Activated T-cell treated with anti-CD3 and anti-CD28 coated beads for 48 hours (primary cell): ENCODE measurements at places on chromosomes 11 and 22.

DNA sequence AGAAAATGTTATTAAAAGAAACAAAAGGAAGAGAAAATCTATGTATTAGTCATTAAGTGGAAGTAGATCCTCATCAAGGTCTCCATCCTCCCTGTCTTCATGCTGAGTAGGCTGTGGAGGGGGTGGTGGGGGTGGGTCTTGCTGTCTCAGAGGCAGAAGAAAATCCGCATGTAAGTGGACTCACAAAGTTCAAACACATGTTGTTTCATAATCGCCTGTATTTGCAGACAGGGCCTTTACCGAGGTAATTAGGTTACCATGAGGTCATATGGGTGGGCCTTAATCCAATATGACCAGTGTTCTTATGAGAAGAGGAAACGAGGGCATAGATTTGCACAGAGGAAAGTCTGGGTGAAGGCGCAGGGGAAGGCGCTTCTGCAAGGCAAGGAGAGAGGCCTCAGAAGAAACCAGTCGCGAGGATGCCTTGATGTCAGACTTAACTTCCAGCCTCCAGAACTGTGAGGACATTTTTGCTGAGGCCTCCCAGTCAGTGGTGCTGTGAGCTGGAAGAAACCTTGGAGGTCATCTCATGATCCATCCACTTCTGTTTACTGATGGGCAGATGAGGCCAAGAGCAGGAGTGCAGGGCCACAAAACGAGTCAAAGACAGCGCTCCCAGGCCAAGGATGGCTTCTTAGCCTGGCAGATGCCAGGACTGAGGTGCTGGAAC is 49.3 kb upstream of the THY1 start:
- DNase-seq = no peak

- no peak for DNase-seq
Measured at GRCh38 chr11:69638941-69639681, 1.8 kb upstream of the CCND1 start.

- peak; percentile 60 for DNase-seq
Measured at GRCh38 chr11:96235751-96236150, 107.2 kb downstream of the MAML2 start.

DNA sequence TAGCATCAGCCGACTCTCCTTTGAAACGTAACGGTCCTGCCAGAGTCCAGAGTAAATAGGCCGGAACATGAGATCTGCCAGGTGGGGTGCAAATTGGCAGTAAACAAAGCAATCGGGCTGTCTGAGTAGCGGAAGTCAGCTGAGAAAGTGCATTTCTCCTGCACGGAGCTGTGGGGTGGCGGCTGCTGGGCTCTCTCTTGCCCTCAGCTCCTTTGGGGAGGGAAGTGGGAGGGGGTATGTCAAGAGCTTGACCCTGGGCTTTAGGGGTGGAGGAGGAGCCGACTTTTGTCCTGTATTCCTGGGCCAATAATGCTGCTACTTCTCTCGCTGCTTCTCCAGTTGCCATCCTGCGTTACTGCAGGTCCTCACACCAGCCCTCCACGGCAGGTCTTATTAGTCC is 11.6 kb downstream of the GRIK4 start:
- DNase-seq = no peak

- no peak for DNase-seq
Measured at GRCh38 chr11:132646890-132647289, 885.4 kb downstream of the OPCML start.

- no peak for DNase-seq
Measured at GRCh38 chr22:27772984-27773498, 28.5 kb downstream of the MN1 start.

- no peak for DNase-seq
Measured at GRCh38 chr11:100247704-100248103, 439.4 kb upstream of the ARHGAP42 start.

DNA sequence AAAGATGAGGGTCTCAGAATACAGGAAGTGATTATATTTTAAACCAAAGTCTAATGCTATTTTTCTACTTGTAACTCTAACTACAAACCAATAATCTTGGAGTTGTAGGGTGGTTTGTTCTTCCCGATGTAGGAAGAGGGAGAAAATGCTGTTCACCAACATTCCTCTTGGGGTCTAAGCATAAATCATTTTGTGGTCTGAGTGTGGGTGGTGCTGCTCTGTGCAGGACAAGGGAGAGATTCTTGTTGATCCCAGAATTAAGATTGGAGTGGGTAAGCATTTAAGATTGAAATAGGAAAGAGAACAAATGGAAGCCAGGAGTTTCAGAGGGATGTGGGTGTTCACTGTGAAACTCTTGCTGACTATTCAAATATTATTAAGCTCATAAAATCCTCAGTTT is 38.6 kb upstream of the MMP13 start:
- DNase-seq = no peak

DNA sequence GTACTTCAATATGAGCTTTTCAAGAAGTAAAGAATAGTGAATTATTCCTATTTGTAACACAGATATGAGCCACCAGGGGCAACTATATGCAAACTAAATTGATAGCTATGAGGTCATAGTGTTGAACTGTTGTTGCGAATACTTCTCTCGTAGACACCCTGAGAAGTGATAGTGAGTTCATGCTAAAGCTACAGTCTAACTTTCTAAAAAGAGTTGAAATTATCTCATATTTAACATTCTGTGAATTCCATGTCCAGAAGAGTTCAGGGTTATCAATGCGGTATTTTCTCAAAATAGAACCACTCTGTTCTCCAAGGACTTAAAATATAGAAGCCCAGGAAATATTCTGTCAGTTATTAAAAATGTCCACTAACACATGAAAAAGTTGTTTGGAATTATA is 185.4 kb downstream of the AASDHPPT start:
- no peak for DNase-seq

DNA sequence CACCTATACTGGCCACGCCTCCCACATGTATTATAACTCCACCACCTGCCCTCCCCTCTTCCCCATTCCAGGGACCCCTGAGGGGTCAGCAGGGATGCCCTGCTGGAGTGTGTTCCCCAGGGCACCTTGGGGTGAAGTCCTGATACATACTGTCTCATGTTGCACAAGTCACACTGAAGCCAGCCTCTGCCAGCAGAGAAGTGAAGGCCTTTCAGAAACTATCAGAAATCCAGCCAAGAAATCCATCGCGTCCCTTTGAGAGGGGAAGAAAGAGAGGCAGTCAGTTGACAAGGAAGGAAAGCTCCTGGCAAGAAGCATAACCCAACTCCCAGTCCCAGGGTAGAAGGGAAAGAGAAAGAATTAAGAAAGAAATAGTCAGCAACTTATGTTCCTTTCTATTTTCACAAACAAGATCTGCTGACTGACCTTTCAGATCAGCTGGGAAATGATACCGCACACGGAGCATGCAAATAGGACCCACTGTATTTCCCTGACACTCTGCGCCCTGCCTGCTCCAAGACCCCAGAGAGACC is 45.2 kb downstream of the SC5D start:
- DNase-seq = no peak

DNA sequence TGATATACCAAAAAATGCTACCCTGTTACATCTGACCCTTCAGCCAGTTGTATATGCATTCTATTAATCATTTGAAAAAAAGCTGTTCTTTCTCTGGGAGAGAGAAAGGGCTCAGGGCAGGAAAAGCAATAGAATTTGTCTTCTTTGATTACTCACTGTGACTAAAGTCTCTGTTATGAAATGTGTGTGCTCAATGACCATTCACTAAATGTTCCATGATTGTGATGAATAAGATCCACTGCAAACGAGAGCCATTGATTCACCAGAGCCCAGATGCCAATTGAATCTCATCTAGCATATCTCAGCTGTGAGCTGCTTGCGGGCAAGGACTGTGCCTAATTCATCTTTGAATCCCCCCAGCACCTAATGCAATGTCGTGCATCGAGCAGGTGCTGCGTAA is 184.3 kb downstream of the OPCML start:
- no peak for DNase-seq

DNA sequence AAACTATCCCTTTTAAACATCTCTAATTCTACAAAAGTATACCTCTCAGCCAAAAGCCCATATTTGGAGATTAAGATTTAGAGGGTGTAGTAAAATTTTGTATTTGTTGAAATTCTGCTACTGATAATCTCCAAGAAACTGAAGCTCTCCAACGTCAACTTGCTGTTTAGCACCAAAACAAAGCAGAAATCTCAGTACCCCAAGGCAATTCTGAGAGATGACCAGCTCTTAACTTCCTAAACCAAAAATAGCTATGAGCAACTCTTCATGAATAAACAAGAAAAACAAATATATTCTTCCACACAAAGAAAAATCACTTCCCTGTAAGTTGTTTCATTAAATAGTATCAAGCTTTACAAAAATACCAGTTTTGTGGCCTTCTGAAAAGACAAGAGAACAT is 13.3 kb downstream of the RRAS2 start:
- no peak for DNase-seq

DNA sequence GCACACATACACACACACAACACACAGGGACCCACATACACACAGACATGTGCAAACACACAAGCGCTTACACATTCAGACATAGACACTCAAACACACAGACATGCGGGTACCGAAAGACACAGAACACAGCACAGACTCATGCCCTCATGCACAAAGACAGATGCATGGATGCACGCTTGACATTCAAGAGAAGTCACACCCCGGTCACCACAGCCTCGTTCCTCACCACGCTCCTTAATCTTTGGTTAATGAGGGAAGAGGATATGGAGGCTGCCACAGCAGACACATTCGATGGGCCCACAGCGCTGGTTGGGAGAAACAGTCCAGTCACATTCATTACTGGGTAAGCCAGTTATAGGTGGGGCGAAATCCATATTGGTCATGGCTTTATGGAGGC is 51.9 kb upstream of the EIF3D start:
- DNase-seq = no peak

GRCh38 chr22:42282943-42283277 is 12.5 kb upstream of the TCF20 start:
- no peak for DNase-seq

DNA sequence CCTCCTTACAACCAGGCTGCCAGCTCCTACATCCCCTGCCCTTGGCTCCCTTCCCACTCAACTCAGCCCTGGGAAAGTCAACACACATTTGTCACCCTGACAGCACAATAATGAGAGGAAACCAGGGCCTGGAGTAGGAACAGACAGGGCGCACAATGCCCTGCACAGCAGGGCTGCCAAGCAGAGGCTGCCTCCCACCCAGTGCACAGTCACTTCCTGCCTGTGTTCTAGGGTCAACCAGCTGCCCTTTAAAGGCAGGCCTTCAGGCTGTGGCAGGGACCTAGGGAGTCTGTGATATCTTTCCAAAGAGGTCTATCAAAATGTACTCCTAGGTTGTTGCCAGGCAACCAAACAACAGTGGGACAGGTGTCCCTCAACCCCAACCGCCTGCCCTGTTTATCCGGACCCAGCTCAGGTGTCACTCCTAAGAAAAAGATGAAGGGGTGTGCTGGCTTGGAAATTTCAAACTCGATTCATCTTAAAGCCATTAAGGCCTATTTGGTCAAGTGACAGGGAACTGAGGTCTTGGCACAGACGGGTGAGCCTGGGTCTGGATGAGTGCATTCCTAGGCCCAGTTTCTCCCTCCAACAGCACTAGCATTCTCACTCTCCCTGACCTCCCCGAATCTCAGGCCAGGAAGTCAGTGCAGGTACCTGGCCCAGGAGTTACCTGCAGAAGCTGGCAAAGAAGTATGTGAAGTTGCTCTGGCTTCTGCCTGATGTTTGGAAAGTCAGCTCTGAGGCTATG is 110.3 kb upstream of the PITPNB start:
- no peak for DNase-seq

DNA sequence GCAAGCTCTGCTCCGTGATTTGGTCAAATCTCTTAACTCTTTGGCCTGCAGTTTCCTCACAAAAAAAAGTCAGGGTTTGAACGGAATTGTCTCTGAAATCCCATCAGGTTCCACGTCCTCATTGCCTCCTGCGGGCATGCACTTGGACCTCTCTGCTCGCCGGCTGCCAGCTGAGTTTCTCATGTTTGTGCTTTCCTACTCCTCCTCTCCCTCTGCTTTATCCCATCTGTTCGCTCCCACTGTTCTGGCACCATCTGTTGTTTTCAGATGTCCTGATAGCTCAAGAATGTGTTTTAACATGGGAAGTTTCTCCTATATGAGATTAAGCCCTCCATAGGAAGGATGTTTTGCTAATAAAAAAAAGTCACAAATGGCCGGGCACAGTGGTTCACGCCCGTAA is 49.4 kb upstream of the ARHGAP42 start:
- no peak for DNase-seq

- no peak for DNase-seq
Measured at GRCh38 chr11:110445437-110445836, 15.7 kb downstream of the FDX1 start.

- no peak for DNase-seq
Measured at GRCh38 chr11:15641271-15642045, 526.7 kb downstream of the INSC start.

GRCh38 chr11:68650801-68651200 is 33.5 kb upstream of the GAL start:
- no peak for DNase-seq

DNA sequence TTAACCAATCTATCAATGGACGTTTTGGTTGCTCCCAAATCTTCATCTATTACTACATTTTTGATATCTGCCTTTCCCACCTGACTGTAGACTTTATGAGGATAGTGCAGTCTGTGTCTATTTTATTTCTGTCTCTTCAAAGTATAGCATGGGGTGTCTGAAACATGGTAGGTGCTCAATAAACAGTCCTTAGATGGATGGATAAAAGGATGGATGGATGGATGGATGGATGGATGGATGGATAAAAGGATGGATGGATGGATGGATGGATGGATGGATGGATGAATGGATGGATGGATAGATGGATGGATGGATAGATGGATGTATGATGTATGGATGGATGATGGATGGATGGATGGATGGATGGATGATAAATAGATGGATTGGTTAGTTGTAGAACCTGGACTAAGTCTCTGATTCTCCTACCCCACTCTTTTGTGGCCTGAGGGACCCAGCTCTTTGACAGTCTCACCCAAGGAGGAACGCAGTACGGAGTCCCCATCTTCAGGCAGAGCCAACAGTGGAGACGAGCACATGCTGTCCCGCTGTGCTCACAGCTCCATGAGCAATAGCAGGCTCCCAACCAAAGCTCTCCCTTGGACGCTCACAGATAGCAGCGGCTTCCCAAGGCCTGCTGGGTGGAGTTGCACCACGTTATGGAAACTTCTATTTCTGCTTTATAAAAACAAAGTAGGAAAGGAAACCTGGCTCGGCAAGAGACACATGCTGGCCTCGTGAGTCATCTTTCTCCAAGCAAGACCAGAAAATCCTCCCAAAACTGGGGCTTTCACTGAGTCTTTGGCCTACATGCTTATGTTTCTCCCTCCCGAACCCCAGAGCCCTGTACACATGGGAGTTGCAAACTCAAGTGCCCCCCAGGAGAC is 448.0 kb downstream of the MIAT start:
- DNase-seq = no peak

- DNase-seq = no peak
Measured at GRCh38 chr22:35663371-35663770, 15.1 kb downstream of the APOL6 start.

- no peak for DNase-seq
Measured at GRCh38 chr22:49571326-49571725, 256.3 kb downstream of the BRD1 start.

- DNase-seq = no peak
Measured at GRCh38 chr11:111456859-111457730, 55.1 kb downstream of the BTG4 start.

- no peak for DNase-seq
Measured at GRCh38 chr11:128695539-128696221, 1.8 kb downstream of the FLI1 start.

- no peak for DNase-seq
Measured at GRCh38 chr22:40951795-40952605, 822 bp downstream of the RBX1 start.
